EH (cell line): ENCODE measurements at places on chromosomes 2 and 18.

DNA sequence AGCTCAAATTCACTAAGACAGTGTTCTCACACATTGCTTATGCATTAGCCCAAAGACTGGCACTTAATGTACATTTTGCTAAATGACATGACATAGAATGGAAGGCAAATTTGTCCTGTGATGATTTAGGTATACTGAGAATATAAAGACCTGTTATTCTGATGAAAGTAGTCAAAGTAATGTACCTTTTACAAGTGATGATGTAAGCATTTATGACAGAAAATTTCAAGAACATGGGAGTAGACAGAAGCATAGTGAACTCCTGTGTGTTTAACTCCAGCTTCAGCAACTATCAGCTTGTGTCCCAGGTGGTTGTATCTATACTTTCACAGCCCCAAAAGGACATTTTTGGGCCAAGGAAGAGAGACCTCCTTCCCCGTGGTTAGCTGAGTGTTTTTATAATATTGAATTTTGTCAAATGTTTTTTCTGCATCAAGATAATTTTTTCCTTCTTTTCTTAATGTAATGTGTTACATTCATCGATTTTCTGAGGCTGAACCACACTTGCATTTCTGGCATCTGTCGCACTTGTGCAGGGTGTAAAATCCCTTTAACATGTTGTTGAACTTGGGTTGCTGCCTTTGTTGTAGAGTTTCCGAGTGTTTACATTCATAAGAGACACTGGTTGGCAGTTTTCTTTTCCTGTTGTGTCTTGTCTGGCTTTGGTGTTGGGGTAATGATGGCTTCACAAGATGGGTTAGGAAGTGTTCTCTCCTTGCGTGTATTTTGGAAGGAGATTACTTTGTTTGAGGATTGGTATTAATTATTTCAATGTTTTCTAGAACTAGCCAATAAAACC lies 33.9 kb upstream of the TMEM18 start:
- no peak for DNase-seq

GRCh38 chr2:157627594-157628476 lies 829 bp downstream of the ACVR1C start:
- peak; percentile 2 for DNase-seq

GRCh38 chr2:75396314-75396713 lies 164.4 kb downstream of the EVA1A start:
- no peak for DNase-seq

GRCh38 chr2:186348200-186348599 lies 137.9 kb upstream of the ZC3H15 start:
- no peak for DNase-seq

- no peak for DNase-seq
These were observed 719.5 kb downstream of the DPP10 start for GRCh38 chr2:115161771-115162493.

- no peak for DNase-seq
These were observed 89.7 kb upstream of the MSH2 start for GRCh38 chr2:47313141-47313691.

GRCh38 chr18:56565551-56566345 lies 72.6 kb downstream of the TXNL1 start:
- peak; percentile 94 for DNase-seq

DNA sequence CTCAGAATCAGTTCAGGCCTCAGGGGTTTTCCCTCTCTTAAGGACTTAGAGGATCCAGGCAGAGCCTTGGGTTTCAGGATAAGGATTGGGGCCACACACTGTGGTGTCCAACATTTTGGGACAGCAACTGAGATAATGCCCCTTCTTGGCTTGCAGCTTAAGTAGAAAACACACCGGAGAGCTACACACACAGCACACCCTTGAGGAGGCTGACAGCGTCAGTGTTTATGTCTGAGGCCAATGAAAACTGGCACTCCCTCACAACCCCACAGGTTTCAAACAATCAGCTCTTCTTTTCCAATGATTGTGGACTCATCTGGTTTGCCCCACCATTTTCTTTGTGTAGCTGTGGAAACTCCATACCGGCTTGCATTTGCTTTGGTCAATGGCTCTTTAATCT lies 257.7 kb downstream of the CDCA7 start:
- DNase-seq, result no peak

DNA sequence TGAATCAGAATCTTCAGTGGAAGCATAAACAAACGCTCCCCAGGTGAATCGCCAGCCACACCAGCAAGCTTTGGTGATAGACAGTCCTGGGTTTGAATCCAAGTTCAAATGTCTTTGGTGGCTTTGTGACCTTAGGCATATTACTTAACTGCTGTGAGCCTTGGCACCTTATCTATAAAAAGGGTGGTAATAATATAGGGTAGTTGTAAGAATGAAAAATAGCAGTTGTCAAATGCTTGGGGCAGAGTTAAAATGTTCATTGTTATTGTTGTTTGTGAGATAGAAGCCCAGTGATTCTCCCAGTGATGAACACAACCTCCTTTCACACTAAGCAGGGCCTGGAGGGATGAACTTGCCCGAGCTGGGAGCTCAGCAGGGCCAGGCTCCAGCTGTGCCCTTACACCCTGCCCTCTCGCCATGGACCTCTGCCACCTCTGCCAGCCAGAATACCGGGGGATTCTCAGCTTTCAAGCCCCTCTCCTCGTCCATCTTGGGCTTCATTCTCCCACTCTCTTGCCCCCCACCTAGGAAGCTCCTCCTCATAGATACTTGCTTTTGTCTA lies 6.1 kb upstream of the TMBIM1 start:
- no peak for DNase-seq

DNA sequence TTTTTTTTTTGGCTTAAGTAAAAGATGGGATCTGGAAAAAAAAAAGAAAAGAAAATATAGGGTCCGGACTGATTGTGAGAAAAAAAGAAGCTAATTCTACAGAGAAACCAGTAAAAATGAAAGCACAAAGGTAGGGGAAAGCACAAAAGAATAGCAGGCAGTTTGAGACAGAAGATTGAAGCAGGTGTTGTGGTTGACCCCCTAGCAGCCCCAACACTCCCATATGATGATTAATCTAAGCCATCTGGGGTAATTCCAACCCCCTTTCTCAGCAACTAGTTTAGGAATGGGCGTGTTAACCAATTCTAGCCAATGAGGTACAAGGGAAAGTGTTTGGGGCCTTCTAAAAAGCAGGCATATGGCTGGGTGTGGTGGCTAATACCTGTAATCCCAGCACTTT lies 77.0 kb downstream of the MBD2 start:
- DNase-seq, result no peak

- no peak for DNase-seq
These were observed 36.4 kb upstream of the PXDN start for GRCh38 chr2:1780693-1781092.

DNA sequence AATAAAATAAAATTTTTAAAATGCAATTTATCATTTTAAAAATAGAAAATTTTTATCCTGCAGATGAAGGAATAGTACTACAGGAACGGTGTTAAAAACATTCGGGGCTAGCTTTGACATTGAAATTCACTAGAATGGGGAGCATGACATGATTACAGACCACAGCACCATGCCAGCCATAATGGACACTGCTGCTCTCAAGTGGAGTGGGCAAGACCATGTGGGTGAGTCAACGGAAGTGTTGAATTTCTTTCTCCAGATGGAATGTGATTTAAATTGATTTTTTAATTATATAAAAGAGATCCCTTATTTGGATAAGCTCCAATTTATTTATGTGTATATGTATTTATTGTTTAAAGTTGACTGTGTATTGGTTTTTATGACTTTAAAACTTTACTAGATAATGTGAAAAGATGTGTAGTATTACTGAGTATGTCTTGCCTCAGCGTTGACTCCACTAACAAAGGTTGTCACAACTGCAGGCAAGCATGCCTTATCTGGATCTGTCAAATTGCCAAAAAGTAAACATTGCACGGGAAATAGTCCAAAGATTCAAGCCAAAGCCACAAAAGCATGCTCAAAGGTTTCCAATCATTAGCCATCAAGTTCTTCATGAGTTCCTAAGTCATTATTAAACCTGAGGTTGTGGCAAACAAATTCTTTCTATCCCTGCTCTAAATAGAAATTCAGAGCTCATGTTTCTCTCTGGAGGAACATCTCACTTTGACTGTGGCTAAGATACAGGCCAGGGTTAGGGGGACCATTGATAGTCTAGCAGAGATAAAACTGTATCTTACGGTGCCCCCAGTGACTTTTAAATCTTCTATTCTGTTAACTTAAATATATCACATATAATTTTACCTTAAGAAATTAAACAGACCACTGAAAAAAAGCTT lies 536.9 kb downstream of the TMX3 start:
- DNase-seq, result peak; percentile 99
